ENCODE measurements at places on chromosomes 3 and 15. TPM values are rescaled to one million over a fixed set of nuclear protein-coding genes. Genes with fewer than 3 reads are reported as not detected.
A peak's percentile ranks its signal among the peaks of the same experiment; 100 is the strongest.

DNA sequence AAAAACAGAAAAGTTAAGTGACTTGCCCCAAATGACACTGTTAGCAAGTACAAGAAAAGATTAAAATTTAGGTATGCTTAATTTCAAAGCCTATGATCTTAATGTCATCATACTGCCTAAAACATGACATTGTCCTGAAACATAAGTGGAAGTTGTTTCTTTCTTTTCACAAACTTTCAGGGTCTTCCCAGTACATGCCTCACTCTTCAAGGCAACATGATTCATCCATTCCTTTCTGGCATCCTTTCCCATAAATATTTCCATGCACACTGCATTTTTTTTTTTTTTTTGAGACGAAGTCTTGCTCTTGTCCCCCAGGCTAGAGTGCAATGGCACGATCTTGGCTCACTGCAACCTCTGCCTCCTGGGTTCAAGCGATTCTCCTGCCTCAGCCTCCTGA, 42.5 kb upstream of the KPNA4 start:
- no peak for DNase-seq

DNA sequence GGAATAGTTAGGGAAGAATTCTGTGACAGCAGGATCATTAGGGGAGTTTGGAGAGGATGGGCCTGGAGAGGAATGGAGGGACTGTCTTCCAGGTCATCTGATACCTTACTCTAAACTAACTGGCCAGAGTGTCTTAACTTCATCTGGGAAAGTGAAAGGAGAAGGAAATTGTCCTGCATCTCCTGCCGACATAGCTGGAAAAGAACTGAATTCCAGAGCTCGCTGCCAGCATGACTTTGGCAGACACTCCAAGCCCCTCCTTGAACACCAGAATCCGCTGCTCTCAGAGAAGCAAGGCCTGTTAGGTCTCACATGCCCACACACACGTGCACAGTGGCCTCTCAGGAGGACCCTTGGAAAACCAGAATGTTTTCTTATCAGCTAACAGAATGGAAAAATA, 10.5 kb downstream of the ABI3BP start:
- DNase-seq: peak; percentile 36

DNA sequence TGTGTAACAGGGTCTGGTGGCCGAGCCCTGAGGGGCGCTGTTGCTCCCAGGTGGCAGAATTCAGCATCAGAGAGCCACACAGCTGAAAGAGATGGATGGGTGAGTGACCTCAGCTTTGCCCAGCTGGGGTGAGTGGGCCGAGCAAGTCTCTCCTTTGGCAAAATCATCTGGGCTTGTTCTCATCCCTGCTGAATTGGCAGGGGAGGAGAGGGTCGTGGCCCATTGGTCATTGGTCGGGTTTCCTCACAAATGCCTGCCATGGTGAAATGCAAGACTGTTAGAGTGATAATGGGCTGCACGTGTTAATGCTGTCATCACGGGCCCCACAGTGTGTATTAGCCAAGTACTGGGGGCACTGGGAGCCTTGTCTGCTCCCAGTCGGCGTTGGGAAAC, 15.9 kb downstream of the ABHD2 start:
- DNase-seq: peak; percentile 79

- no peak for DNase-seq
These were observed 6.6 kb downstream of the SPCS1 start for GRCh38 chr3:52712291-52713212.

DNA sequence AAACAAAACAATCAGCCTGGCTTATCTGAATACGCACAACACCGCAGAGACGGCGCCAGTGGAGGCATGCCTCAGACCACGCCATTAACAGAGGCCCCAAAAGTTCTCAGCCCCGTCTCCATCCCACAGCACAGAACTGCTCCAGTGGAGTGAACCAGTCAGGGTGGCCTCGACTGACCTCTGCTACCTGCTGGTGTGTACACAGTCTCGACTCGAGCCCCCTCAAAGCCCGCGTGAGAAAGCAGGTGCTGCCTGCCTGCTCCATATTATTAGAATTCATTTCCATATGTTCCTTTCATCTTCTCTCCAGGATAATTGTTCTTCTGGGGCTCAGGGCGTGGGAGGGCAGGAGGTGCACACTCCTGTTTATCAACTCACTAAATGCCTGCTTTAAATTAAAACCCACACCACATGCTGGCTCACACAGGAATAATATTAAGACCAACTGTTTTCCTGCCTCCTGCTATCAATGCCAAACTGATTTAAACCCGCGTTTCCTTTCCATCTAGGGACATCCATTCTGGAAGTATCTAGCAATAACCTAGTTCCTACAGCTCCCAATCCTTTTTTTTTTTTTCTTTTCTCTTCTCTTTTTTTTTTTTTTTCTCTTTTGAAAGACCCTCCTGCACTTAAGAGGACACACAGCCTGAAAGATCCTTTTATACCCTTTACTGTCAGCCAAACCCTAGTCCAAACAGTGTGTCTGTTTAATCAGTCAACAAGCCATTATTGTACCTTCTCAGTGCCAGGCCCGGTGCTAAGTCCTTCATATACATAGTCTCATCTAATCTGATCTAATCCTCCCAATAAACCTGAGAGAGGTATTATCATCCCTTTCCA, 101.2 kb downstream of the TLE3 start:
- no peak for DNase-seq

GRCh38 chr15:100350434-100351226, 8.9 kb upstream of the ADAMTS17 start:
- DNase-seq: no peak

DNA sequence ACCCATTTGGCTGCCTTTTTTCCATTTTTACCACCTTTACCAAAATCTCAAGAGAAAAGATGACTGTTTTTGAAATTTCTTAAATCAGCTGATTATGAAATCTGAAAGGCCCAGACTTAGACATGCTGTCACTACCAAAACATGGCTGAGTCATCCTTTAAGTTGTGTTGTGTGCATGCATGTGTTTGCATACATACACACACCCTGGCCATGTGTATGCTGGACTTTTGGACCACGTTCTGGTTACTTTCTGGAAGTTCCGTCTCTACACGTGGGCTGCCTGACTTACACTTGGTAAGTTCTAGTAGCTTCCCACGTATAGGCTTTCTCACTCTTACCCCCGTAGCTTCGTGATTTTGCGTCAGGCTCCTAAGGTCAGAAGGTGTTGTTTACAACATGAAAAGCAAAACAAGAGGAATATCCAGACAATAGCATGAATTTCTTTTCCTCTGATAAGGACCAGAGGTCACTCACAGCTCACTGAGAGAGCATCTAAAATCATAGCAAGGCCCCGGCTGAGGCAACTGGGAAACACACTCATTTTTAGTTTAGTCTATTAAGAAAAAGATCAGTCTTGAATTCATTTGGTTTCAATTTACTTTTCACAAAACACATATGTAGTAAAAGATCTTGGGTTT, 62.4 kb downstream of the COL8A1 start:
- DNase-seq: no peak

DNA sequence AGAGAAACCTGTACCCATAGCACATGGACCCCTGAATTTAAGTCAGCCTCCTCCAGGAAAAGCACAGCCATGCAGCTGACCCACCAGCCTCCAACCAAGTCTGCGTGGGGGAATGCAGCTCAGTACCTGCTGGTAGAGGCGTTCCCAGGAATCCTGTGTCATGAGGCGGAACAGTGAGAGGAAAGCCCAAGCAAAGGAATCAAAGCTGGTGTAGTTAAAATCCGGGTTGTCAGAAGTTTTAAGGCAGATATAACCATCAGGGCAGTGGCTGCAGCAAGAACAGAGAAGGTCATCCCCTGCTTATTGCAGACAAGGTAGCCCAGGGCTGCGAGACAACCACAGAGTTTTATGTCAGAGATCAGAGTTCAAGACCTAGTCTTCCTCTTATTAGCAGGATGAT, 59.1 kb downstream of the SCN10A start:
- no peak for DNase-seq

DNA sequence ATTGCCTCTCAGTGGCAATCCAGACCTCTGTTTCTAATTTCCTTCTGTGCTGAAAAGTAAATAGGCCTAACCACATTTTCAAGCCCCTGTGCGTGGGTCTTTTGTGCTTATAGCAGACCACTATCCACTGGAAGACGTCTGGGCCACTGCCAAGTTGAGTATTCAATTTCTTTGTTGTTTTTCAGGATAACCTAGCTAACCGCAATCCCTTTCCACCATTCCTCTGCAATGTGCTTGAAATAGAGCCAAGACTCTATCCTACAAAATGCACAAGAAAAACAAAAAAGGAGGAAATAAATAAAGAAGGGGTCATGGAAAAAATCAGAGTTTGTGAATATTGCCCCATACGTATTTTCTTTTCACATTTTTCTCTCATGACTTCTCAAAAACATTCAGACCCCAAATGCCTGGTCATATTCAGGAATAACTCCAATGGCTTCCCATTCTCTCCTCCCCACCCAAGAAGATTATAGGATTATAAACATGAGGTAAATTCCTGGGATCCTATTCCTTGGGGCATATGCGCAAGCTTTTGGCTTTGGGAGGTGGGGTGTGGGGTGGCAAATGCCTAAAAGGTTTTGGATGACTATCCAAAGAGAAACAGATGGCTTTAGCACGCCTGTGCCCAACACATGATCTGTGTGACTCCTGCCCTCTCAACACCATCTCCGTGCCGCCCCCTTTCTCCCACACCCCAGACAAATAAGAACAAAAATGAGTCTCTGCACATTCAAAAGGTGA, 217.9 kb upstream of the THBS1 start:
- DNase-seq: no peak

EXD1 gene
- not detected for total RNA-seq

ERICH6 gene
- not detected for total RNA-seq

MELTF gene
- 15.2 TPM for total RNA-seq

CPNE4 gene
- 6.6 TPM for total RNA-seq

CDHR4 gene
- not detected for total RNA-seq

EFHB gene
- total RNA-seq: not detected

PXYLP1 gene
- total RNA-seq: 19.6 TPM

IL5RA gene
- total RNA-seq: not detected

SLC24A5 gene
- total RNA-seq: not detected

MAP6D1 gene
- total RNA-seq: 2.3 TPM

CCK gene
- total RNA-seq: not detected

All from heart left ventricle (tissue), 16 donors.